Occipital lobe (tissue), 3 donors: ENCODE measurements at places on chromosomes 3 and 15.

- no peak for DNase-seq
Observed at GRCh38 chr3:31802981-31803740, 177.9 kb downstream of the OSBPL10 start.

DNA sequence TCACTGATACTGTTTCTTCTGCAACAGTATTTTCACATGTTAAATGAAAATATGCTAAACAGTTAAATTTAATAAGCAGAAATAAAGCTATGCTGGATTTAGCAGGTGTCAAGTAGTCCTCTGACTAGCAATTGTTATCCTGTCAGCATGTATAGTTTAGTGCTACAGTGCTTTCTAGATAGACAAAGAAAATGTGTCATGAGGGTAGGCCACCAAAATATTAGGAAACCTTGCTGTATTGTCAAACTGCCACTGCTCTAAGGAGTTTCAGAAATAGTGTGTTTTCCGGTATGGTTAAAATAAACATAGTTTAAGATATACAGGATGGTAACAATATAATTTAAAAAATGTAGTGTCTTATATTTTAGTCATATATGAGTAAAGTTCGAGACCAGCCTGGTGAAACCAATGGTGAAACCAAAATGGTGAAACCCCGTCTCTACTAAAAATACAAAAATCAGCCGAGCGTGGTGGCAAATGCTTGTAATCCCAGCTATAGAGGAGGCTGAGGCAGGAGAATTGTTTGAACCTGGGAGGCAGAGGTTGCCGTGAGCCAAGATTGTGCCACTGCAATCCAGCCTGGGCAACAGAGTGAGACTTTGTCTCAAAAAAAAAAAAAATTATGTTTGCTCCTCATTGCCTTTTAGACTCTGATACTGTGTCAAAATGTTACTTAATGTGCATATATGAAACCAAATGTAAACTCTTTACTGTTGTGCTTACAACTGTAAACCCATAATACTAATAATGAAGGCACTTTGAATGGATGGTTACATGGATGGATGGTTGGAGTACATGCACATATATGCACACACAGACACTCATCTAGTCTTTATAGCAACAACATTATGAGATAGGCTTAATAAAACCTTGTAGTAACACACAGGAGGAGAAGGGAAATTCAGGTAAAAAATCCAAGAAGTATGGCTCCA, 204.8 kb downstream of the RSRC1 start:
- no peak for DNase-seq

DNA sequence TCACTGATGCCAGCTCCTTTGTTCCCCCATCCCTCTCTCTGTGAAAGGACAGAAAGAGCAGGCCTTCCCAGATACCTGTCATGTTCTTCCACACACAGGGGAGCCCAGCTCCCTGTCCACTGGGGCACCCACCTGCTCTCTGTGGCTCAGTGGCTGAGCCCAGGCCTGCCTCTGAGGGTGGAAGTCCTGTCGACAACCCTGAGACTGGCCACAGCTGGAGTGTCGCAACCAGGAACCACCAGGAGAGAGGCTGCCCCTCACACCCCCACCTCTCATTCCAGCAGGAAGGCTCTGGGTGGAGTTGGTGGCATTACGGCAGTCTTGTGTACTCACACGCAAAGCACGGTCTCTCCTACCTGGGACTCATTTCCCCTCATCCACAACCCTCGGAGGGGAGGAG, 66.3 kb downstream of the MEGF11 start:
- DNase-seq: no peak

DNA sequence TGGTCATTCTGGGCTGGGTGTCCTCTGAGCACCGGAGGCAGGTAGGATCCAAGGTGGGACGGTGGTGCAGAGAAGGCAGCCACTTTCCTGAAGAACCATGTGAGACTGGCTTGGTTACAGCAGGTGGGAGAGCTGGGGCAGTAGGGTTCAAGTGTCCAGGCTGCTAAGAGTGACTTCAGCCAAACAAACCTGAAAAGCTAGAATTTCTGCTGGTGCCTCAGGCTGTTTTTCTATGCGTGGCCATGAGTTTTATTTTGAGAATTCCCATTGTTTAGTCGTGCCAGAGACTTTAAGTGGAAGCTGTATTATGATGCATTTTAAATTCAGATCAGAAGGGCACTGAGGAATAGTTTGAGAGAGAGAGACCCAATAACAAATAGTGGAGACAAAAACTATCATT, 20.1 kb downstream of the USP13 start:
- DNase-seq: no peak

DNA sequence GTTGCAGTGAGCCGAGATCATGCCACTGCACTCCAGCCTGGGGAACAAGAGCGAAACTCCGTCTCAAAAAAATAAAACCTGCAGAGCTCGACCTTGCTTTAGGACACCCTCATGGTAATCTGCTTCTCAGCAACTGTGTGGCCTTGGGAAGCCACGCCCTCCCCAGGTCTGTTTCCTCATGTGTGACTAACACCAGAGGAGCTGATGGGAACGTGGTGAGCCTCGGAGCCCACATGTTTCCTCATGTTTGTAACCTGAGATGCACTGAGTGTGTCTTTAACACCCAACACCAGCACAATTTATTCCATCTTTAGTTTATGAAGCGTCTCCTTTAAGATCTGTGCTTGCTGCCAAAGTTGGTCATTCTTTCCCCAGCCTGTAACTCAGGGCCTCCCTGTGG, 142.8 kb downstream of the OCA2 start:
- no peak for DNase-seq

DNA sequence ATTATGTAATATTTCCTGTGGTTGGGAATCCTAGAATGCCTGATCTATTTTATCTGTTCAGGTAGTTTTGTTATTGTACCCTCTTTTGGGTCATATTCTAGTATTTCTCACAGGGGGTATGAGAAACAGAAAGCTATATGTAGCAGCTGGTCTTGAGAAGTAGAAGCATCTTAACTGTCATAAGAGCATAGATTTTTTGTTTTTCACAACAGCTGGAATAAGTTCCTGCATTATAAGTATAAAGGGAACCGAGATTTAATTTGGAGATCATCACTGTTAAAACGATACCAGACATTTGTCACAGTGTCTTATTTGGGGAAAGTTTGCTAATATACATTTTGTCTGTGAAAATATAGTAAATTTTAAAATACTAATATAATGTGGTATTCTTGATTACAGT, 4.8 kb downstream of the RAP2B start:
- DNase-seq: no peak

GRCh38 chr15:100018191-100018590, 285.0 kb upstream of the LYSMD4 start:
- DNase-seq: no peak

GRCh38 chr15:40032125-40032839, 6.7 kb downstream of the SRP14 start:
- DNase-seq: no peak

GRCh38 chr3:131033480-131034080, 6.9 kb downstream of the NEK11 start:
- DNase-seq: no peak

GRCh38 chr15:42401544-42402454, 42.5 kb downstream of the CAPN3 start:
- no peak for DNase-seq

DNA sequence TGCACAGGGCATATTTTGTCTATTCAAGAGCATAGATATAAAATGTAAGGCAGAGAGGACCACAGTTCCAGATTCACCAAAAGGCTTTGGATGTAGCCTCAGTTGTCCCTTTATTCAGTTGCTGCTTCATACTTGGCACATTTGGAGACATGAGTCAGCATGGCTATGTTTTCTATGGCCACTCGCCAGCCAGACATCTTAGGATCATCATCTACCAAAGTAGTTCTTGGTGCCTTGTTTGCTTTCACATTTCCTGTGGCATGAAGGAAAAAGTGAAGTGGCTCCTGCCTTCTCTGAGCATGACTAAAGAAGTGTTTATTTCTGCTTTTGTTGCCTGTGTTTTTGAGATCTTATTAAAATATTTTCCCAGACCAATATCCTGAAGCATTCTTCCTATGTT, 7.2 kb downstream of the SUSD5 start:
- DNase-seq: no peak

DNA sequence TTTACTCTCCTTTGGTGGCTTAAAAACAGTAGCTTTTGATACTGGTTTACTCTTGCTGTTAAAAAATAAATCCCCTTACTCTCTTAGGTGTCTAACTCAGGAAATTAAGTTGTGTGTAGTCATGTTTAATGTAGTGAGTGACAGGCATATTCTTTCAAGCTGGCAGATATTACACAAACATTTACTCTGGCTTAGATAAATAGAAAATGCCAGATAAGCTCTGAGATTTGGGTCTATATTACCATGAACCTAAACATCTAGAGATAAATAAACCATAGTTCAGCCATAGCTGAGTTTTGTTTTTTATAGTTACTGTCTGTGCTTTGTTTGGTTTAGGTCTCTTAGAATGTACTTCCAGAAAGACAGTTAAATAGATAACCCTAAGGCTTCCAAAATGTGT, 2.4 kb downstream of the SEMA6D start:
- DNase-seq: no peak

GRCh38 chr15:74400313-74400860, 32.9 kb upstream of the CYP11A1 start:
- DNase-seq: no peak

DNA sequence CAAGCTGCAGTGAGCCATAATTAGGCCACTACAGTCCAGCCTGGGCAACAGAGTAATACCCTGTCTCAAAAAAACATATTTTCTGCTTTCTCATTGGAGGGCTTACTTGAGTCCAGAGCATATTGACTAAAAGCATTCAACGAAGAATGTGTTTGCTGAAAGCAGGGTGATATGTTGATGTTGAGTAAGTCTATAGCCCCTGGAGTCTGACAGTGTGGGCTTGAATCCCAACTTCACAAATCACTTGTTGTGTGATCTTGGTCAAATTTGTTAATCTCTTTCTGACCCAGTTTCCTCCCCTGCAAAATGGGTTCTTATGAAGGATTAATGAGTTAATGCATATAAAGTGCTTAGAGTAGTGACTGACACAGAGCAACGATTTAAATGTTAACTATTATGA, 403.9 kb downstream of the MECOM start:
- DNase-seq: no peak

DNA sequence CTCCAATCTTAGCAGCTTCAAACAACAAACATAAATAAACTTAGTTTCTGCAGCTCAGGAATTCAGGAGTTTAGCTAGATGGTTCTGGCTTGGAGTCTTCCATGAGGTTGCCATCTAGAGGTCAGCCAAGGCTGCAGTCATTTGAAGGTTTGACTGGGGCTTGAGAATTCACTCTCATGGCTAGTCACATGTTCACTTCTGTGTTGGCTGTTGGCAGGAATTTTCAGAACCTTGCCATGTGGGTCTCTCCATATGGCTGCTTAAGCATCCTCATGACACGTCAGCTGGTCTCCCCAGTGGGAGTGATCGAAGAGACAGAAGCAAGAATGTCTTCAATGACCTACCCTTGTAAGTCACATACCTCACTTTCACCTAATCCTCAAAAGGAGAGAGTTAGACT, 269.2 kb upstream of the CNTN3 start:
- no peak for DNase-seq

DNA sequence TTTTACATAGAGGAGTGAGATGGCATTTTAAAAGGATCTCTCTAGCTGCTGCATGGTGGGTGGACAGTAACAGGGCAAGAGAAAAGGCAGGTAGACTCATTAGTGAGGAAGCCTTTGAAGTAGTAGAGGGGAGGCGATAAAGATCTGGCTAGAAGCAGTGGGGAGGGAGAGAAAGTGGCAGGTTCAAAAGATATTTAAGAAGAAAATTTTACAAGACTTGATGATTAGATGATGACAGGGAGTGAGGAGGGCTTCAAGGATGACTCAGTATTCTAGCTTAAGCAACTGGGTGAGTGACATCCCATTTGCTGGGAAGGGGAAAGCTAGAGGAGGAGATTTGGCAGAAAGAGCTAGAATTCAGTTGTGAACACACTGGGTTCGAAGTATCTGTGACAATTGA, 3.8 kb upstream of the BRPF1 start:
- no peak for DNase-seq

DNA sequence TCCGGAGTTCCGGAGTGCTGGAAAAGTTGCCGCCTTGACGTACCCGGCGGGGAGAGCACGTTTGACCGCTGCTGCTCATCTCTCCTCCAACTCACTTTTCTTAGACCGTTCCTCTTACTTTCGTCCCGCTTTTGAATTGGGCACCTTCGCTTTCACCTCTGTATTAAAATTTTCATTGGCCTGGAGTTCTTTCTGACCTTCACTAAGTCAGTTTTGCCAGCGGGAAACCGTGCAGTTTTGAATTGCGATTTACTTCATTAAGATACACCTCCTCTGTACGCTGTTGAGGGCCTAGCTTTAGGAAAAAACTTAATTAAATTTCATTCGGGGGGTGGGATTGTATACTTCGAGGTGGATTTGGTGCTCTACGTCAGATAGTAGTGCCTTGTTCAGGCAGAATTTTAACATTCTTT, 1.3 kb downstream of the GMPS start:
- no peak for DNase-seq

DNA sequence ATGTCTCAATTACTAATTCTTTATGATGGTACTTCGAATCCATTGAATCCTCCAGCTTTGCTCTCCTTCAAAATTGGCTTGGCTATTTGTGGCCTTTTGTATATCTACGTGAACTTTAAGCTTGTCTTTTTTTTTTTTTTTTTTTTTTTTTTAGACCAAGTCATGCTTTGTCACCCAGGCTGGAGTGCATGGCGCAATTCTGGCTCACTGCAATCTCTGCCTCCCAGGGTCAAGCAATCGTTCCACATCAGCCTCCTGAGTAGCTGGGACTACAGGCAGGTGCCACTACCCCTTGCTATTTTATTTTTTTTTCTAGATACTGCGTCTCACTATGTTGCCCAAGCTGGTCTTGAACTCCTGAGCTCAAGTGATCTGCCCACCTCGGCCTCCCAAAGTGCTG, 7.7 kb upstream of the DIPK2A start:
- DNase-seq: no peak

DNA sequence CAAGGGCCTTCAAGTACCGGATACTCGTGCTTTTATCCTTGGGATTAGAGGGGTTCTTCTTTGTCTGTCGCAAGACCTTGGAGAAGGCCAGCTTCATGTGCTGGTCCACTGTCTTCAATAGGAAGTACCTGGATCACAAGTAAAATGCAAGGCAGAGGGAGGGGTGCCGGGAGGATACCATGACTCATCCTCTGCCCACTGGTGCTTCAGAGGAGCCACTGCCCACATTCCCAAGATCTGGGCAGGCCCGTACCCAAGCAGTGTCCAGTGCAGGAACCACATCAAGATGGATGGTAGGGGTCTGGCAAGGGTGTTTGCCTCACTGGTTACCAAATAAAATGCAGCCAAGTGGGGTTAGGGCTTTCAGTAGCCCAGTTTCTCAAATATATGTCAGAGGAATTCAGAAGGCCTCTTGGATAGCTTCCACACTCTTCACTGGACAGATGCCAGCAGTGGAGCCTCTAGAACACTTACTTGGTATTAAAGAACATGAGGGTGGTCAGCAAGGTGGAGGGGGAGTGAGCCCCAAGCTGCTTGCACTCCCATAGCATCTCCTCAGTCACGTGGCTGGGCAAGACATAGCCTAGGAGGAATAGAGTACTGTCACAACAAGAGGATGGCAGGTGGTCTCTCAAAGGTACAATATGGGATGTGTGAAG, 3.6 kb upstream of the IMPDH2 start:
- no peak for DNase-seq

DNA sequence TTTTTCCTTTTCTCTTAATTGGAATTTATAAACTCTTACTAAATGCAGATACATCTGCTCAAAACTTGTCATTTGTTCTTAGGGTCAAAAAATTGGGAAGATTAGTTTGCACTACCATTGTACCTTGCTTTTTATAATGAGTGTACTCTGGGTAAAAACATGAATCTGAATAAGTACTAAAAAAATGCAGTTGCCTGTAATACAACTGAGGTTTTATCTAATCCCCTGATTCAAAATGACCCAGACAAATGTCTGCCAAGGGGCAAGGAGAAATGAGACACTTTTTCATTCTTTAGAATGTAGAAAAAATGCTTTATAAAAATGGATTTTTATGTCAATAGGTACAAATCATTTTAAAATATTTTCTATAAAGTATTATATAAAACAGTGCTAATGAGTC, 42.4 kb downstream of the RASA2 start:
- DNase-seq: no peak
